ENCODE measurements at places on chromosomes 6 and 20.
A peak's percentile ranks its signal among the peaks of the same experiment; 100 is the strongest.

GRCh38 chr6:166940643-166941068 is 15.7 kb downstream of the RNASET2 start:
- no peak overlapping the region for H3K27ac ChIP-seq
- H3K4me1 ChIP-seq, result no peaks in the 10 kb centered on the region
- DNase-seq, result no peak
- H3K4me3 ChIP-seq, result no peak overlapping the region
- H3K36me3 ChIP-seq, result no peaks in the 10 kb centered on the region
- no peaks in the 10 kb centered on the region for H3K27me3 ChIP-seq

DNA sequence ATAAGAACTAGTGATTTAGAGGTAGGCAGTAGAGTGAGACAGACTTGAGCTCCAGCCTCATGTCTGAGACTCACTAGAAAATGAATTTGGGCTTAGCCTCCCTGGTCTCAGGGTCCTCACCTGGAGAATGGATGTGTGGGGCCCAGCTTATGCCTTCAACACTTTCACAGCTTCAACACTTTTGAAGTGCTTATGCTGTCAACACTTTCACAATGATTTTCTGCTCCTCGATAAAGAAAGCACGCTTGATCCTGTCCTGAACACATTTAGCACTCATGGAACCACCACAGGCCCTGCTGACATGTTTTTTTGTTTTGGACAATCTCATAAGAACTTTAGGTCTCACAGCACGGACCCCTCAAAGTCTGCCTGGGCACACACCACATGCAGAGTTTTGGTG is 229.3 kb downstream of the PACRG start:
- H3K4me1 ChIP-seq, result no peaks in the 10 kb centered on the region
- H3K27ac ChIP-seq, result no peak overlapping the region
- no peaks in the 10 kb centered on the region for H3K27me3 ChIP-seq
- DNase-seq, result no peak
- no peaks in the 10 kb centered on the region for H3K36me3 ChIP-seq

- no peaks in the 10 kb centered on the region for H3K36me3 ChIP-seq
- no peak overlapping the region for H3K4me3 ChIP-seq
- no peak for DNase-seq
- H3K4me1 ChIP-seq, result peaks cover 18% of the 10 kb centered on the region
These were observed 34.5 kb upstream of the CST7 start for GRCh38 chr20:24914388-24915241.

DNA sequence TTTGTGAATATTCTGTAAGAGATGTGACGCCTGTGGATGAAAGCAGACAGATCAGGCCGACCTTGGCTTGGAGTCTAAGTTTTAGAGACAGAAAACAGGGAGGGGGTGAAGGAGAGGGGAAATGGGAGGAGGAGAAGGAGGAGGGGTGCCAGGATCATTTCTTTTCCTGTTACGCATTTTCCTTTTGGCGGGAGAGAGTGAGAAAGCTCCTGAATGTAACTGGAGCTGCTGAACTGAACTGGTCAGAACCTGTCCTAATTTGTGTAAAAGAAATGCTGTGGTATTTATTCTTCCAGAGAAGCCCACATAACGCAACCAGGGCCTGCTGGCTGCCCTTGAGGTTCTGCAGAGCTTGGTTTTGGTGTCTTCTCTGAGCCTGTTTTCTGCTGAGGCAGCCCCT is 41.9 kb downstream of the UTRN start:
- peaks cover 19% of the 10 kb centered on the region for H3K4me1 ChIP-seq
- no peak overlapping the region for H3K27ac ChIP-seq
- no peak for DNase-seq
- H3K27me3 ChIP-seq, result no peaks in the 10 kb centered on the region

GRCh38 chr6:49905296-49905695 is 39.0 kb upstream of the CRISP1 start:
- no peaks in the 10 kb centered on the region for H3K36me3 ChIP-seq
- H3K27me3 ChIP-seq, result no peaks in the 10 kb centered on the region
- no peak overlapping the region for H3K27ac ChIP-seq
- no peaks in the 10 kb centered on the region for H3K4me1 ChIP-seq
- no peak for DNase-seq

DNA sequence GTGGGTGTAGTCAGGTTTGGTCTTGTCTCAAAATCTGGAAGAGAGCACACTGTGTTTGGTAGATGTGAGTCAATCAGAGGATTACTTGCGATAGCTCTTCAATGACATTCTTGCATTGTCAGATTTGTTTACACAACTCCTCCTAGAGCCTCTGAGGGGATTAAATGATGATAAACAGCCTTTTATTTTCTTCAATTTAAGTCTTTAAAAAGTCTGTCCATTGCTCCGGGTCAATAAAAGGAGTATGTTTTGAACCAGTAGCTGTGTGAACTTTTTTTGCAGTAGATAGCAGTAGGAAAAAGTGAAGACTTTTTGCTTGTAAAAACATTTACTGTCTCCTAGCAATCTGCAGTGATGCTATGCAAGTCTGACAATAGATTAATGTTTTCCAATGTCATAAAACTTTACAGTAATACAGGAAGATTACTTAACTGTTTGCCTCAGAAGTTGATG is 49.9 kb downstream of the GJA1 start:
- H3K4me3 ChIP-seq, result no peak overlapping the region
- no peaks in the 10 kb centered on the region for H3K27me3 ChIP-seq
- H3K4me1 ChIP-seq, result no peaks in the 10 kb centered on the region
- DNase-seq, result no peak
- H3K27ac ChIP-seq, result no peak overlapping the region

DNA sequence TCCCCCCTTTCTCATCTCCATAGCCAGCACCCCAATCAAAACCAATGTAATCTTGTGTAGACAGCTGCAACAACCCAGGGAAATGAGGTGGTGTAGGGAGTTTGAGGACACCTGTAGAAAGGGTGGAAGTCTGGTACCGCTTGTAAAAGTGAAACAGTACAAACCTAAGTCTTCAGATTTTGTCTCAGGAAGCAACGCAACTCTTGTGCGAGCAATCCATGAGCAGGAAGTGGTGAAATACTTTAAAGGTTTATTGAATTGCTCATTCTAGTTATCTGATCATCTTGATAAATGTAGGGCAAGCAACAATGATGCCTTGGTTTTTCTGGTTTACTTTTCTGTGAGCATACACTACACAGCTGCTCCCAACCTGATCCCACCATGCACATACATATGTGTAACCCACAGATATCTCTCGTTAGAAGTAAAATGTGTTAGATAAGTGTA is 71.1 kb upstream of the THEMIS start:
- H3K27ac ChIP-seq, result peak overlapping the region; percentile 88
- DNase-seq, result no peak
- H3K4me3 ChIP-seq, result peak overlapping the region; percentile 69
- H3K4me1 ChIP-seq, result peaks cover 25% of the 10 kb centered on the region

DNA sequence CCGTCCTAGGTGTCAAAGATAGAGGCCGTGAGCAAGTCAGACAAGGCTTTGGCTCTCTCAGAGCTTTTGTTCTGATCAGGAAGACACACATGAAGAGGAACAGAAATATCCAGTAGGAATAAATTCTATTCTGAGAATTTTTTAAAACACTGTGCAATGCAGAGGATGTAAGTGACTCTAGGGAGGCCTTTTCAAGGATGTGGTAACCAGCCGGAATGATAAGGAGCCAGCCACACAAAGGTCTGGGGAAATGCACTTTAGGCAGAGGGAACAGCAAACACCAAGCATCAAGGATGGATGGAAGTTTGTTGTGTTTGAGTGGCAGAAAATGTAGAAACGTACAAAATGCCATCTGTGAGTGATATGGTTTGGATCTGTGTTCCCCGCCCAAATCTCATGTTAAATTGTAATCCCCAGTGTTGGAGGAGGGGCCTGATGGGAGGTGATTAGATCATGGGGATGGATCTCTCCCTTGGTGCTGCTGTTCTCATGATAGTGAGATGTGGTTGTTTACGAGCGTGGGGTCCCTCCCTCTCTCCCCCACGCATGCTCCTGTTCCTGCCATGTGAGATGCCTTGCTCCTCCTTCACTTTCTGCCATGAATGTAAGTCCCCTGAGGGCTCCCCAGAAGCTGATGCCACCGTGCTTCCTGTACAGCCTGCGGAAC is 93.6 kb upstream of the CDYL start:
- peaks cover 13% of the 10 kb centered on the region for H3K27me3 ChIP-seq
- H3K4me3 ChIP-seq, result no peak overlapping the region
- no peak for DNase-seq
- no peaks in the 10 kb centered on the region for H3K4me1 ChIP-seq

- peaks cover 32% of the 10 kb centered on the region for H3K4me1 ChIP-seq
- H3K27me3 ChIP-seq, result no peaks in the 10 kb centered on the region
- DNase-seq, result no peak
- no peak overlapping the region for H3K4me3 ChIP-seq
These were observed 18.6 kb downstream of the SCML4 start for GRCh38 chr6:107805504-107805903.

DNA sequence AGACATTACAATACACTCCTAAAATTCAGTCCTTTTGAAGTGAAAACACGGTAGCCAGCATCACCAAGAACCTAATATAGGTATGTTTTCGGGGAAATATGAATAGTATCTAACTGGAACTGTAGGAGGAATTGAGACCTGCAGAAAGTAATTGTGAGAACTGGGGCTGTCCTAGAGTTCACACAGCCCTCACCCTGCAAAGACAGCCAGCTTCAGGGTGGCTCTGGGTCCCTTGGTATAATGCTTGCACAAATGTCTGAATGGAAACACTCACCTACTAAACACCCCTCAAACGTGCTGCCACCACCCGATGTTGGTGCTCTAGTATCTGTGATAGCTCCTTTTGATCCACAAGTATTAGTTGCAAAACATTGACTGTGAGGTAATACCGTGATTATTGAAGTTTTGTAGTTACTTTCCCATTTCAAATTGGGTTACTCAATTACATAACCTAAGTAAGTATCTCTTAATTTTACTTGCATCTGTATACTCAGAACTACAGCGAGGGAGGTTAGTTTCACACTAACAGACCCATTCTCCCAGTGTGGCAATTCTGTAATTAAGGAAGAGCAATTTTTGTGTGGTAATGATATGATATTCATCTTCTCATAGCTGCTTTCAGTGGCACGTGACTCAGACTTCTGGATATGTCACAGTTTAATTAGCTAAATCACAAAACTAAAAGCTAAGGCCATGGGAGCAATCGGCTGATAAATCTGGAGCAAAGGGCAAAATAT is 129.5 kb downstream of the INSM1 start:
- H3K4me1 ChIP-seq, result no peaks in the 10 kb centered on the region
- H3K4me3 ChIP-seq, result peak overlapping the region; percentile 0
- no peak for DNase-seq

- no peaks in the 10 kb centered on the region for H3K27me3 ChIP-seq
- H3K36me3 ChIP-seq, result peaks cover 6% of the 10 kb centered on the region
- no peak overlapping the region for H3K4me3 ChIP-seq
- no peak for DNase-seq
- no peak overlapping the region for H3K27ac ChIP-seq
These were observed 7.0 kb downstream of the KAT14 start for GRCh38 chr20:18144541-18145099.

GRCh38 chr6:134577998-134578397 is 260.1 kb upstream of the SGK1 start:
- H3K27me3 ChIP-seq, result peaks cover 51% of the 10 kb centered on the region
- H3K36me3 ChIP-seq, result peaks cover 6% of the 10 kb centered on the region
- no peaks in the 10 kb centered on the region for H3K4me1 ChIP-seq
- no peak overlapping the region for H3K4me3 ChIP-seq
- H3K27ac ChIP-seq, result no peak overlapping the region

- H3K27ac ChIP-seq, result peak within 1 kb of the TSS; percentile 99
- peak within 1 kb of the TSS; percentile 93 for H3K4me3 ChIP-seq
- peaks cover 7% of the 10 kb centered on the region for H3K27me3 ChIP-seq
- H3K36me3 ChIP-seq, result peaks cover 40% of the 10 kb centered on the region
- DNase-seq, result peak; percentile 78
These were observed at the start of gene HLA-B for GRCh38 chr6:31356946-31357466. Gene HLA-B (minus strand): TSS chr6:31357179. CDS start chr6:31357158, 21 bp downstream.

DNA sequence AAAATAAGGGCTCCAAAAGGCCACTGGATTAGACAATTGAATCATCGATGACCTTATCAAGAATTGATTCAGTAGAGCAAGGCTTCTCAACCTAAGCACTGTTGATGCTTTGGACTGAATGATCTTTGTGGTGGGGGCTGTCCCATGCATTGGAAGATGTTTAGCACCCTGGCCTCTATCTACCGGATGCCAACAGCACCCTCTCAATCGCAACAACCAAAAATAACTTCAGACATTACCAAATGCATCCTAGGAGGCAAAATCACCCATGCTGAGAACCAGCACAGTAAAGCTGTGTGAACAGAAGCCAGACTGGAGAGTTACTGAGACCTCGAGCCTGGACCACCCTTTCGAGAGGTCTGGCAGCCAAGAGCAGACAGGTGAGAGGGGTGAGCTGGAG is 67.5 kb downstream of the TBC1D7 start:
- H3K27ac ChIP-seq, result no peak overlapping the region
- H3K4me3 ChIP-seq, result no peak overlapping the region
- H3K36me3 ChIP-seq, result peaks cover 5% of the 10 kb centered on the region

- DNase-seq, result no peak
- H3K4me3 ChIP-seq, result no peak overlapping the region
- H3K27ac ChIP-seq, result no peak overlapping the region
- no peaks in the 10 kb centered on the region for H3K27me3 ChIP-seq
These were observed 733.8 kb upstream of the FLRT3 start for GRCh38 chr20:15071085-15071808.

- H3K4me3 ChIP-seq, result no peak overlapping the region
- H3K36me3 ChIP-seq, result no peaks in the 10 kb centered on the region
- no peaks in the 10 kb centered on the region for H3K4me1 ChIP-seq
- H3K27ac ChIP-seq, result no peak overlapping the region
- no peak for DNase-seq
These were observed 12.5 kb downstream of the CAP2 start for GRCh38 chr6:17405944-17406245.

GRCh38 chr6:69331886-69332285 is 464.9 kb downstream of the LMBRD1 start:
- peaks cover 4% of the 10 kb centered on the region for H3K36me3 ChIP-seq
- H3K4me1 ChIP-seq, result no peaks in the 10 kb centered on the region
- no peaks in the 10 kb centered on the region for H3K27me3 ChIP-seq
- no peak for DNase-seq

DNA sequence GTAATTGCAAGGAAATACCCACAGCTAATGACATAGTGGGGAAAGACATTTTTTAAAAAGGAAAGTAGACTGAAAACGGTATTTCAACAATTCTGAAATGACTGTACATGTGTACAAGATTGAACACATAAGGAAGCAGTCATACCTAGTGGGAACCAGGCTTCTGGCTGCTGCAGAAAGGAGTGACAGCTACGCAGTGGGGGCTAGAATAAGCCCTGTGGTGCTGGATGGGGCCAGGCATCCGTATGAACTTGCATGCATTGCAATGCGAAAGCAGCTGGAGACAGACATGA is 54.9 kb upstream of the GPR31 start:
- H3K4me3 ChIP-seq, result no peak overlapping the region
- H3K36me3 ChIP-seq, result no peaks in the 10 kb centered on the region
- peaks cover 14% of the 10 kb centered on the region for H3K27me3 ChIP-seq
- DNase-seq, result no peak
- peaks cover 7% of the 10 kb centered on the region for H3K4me1 ChIP-seq
